Activated T-cell treated with anti-CD3 and anti-CD28 coated beads, Interleukin-2, amount 50 U/mL, for 72 hours (primary cell): ENCODE measurements at places on chromosomes 2 and 18.

GRCh38 chr2:58862244-58862643 is 621.1 kb upstream of the FANCL start:
- no peak for DNase-seq

GRCh38 chr2:74406035-74406434 is 15.4 kb downstream of the C2orf81 start:
- no peak for DNase-seq

GRCh38 chr2:121501031-121501430 is 29.6 kb upstream of the RNU4ATAC start:
- DNase-seq, result no peak

- DNase-seq, result no peak
Measured at GRCh38 chr2:234166531-234166930, 116.0 kb downstream of the SPP2 start.

GRCh38 chr2:6937157-6937556 is 19.9 kb downstream of the RNF144A start:
- no peak for DNase-seq

DNA sequence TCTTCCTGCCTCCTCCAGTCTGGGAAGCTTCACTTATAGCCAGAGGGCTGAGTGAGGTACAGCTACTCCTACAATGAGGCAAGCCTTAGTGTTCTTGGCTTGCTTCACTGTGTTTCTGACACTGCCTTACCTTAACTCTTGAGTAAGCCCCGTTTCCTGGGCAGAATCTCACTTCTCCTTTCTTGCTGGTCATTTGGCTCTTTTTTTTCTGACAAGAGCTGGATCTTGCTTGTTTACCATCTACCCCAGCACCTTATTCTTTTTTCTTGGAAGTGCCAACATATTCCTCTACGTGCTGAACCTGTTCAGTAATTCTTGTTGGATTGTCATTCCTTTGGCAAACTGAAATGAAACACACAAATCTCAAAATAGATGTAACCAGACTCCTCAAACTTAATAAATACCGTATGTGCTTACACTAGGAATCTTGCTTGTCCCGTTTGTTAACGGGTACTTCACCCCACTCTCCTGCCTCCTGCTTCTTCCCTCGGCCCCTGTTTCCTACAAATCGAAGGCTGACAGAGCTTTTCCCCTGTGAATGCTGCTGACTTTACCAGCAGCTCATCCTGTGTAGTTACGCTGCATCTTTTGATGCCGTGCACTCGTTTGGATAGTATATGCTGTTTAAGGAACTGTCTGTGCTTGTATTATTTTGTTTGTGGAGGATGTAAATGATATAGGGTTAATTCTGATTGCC is 132.2 kb downstream of the FMNL2 start:
- no peak for DNase-seq

GRCh38 chr2:67566958-67567635 is 170.0 kb downstream of the ETAA1 start:
- no peak for DNase-seq

DNA sequence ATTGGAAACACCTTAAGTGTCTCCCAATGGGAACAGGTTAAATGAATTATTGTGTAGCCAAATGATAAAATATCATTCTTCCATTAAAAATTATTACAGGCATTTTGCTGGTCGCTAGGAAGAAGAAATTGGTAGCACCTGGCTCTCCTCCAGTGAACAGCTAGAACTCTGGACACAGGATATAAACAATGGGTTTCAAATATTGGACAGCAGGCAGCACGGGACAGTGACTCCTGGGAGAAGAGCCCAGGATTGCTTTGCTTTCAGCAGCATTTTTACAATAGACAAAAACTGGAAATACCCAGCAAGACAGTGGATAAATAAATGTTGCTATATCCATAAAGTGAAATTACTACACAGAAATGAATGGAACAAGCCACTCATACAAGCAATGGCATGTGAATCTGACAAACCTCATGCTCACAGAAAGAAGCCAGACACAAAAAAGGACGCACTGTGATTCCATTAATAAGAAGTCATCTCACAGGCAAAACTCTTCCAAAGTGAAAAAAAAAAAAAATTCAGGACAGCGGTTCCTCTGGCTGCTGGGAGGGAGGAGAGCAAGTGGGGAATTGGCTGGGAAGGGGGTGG is 50.5 kb downstream of the LAMA1 start:
- DNase-seq, result no peak

- DNase-seq, result no peak
Measured at GRCh38 chr18:62841405-62841804, 126.1 kb downstream of the PHLPP1 start.

DNA sequence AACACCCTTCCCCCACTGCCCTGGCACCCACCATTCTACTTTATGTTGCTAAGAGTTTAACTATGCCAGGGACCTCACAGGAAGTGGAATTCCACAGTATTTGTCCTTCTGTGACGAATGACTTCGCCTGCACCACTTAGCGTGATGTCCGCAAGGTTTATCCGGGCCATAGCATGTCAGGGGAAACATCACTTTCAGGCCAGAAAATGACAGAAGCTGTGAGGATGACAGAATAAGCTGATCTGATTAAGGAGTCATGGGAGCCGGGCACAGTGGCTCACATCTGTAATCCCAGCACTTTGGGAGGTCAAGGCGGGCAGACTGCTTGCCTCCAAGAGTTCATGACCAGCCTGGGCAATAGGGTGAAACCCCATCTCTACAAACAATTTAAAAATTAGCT is 248.8 kb downstream of the EIPR1 start:
- DNase-seq, result no peak

DNA sequence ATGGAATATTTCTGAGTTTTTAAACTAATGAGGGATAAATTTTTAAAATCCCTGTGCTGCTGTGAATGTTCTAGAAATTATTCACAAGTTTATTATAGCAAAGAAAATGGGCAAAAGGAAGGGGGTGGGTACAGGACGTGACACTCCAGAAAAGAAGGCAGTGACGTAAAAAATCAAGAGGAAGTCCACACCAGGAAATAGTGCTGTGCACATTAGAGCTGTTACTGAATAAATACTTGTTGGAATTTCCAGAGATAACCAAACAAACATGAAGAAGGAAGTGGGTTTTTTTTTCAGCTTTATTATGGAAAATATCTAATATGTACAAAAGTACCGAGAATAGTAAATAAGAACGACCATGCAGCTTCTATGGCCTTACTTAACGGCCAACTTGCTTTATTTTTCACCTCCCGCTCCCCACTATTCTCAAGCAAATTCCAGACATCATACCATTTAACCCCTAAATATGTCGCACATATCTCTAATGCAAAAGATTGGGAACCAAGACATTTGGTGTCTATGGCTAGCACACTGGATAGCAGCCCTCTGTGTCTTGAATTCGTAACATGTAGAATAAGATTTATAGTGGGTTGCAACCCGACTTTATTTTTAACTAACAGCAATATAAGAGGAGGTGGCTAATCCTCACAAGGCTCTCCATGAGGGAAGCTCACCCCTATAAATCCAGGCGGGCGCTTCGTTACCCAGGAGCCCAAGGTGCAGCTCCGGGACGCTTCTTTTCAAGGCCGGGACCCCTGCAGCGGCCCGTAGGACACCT is 580 bp upstream of the NDUFV2 start:
- DNase-seq, result no peak

GRCh38 chr2:65381607-65382051 is 50.8 kb downstream of the SPRED2 start:
- no peak for DNase-seq

DNA sequence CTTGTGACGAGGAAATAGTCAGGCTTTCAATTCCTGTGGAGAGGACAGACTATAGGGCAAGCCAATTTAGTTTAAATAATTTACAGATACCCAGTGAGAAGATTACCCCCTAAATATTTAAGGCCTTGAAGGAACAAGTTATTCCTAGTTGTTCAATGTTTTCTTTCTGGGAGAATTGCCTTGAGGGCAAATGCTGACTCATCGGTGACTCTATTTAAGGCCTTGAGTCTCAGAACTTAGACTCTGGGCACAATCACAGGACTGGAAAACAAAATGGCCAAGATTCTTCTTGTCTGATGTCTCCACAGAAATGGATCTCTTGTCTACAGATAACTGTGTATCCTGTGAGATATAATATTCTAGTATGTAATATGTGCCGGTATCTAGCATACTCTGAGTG is 467.1 kb downstream of the SUCLG1 start:
- no peak for DNase-seq

- no peak for DNase-seq
Measured at GRCh38 chr2:125644257-125644656, 1011.7 kb upstream of the GYPC start.

GRCh38 chr2:239600001-239600593 is 199.3 kb upstream of the HDAC4 start:
- DNase-seq, result no peak

GRCh38 chr2:44515416-44515815 is 153.7 kb downstream of the CAMKMT start:
- no peak for DNase-seq

DNA sequence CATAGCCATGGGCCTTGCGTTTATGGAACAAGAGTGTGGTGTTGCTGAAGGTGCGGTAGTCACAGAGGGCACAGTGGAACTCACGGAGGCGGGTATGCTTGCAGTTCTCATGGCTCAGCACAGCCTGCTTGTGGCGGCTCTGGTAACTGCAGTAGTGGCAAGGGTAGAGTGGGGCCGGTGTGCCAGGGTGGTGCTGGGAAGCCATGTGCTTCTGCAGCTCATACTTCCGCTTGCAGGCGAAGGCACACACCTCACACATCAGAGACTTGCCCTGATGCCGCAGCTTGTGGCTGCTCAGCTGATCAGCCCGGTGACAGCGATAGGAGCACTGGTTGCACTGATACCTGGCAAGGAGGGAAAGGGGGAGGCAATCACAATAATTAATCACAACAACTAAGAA is 14.7 kb downstream of the ZNF142 start:
- no peak for DNase-seq

DNA sequence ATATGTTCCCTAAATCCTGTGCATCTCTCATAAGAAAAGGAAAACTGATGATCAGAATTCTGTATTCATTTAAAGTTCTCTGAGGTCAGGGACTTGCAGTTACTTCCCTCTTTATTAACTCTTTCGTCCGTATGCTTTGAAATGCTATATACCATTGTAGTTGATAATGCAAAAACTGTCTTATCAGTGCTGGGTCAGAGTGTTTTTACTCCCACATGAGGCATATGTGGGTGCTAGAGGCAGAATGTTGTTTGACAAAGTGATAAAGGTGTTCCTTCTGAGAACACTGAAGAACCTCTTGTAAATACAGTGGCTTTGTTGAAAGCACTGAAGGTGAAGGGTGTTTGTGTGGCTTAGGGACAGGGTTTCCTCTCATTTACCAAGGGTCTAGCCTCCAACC is 136.5 kb upstream of the NFATC1 start:
- no peak for DNase-seq

GRCh38 chr2:172858473-172858745 is 122.8 kb downstream of the RAPGEF4 start:
- no peak for DNase-seq

GRCh38 chr2:12949406-12949805 is 232.7 kb downstream of the TRIB2 start:
- no peak for DNase-seq

- no peak for DNase-seq
Measured at GRCh38 chr18:76860411-76860810, 38.1 kb downstream of the ZNF236 start.

DNA sequence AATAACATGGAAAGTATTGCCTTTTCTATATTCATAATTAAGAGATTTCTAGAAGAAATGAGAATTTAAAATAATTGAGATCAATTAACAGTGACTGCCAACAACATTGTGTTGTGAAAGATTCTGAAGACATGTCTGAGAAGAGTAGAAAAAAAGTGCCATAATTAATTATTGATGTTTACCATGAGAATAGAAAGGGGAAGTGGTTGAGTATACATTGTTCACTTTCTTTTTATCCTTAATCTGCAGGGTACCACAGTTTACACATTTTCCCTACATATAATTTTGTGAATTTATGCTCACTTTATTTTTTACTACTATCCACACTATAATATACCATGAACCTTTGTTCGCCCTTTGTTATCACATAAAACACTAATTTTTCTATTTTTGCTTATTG is 47.1 kb upstream of the UBE2E3 start:
- no peak for DNase-seq

- no peak for DNase-seq
Measured at GRCh38 chr2:113014067-113014466, 8.8 kb downstream of the IL36A start.

DNA sequence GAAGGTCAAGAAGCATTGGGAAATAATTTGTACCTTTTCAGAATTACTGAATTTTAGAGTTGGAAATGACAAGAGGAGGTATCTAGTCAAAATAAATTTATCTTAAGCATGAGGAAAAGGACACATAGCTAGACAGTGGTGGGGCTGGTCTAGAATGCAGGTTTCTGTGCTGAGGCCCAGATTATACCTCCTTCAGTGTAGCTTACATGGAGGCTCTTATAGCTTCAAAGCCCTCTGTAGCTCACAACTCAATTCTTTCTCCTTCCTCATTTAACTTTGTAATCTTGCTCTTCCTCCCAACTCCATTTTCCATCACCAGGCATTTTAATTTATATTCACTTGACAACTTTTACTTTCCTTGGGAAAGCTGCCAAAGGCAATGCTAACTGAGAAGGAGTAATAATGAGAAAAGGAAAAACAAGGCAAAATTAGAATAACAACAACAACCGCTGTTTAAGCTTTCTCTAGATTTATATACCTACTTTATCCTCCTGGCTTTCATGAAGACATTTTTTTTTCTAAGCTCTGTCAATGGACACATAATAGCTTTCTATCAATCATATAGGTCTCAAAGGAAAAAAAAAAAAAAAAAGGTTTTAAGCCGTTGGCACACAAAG is 58.5 kb downstream of the CLHC1 start:
- no peak for DNase-seq

- no peak for DNase-seq
Measured at GRCh38 chr2:69222953-69223658, 163.9 kb downstream of the GFPT1 start.

GRCh38 chr2:17296686-17297085 is 221.6 kb downstream of the RAD51AP2 start:
- no peak for DNase-seq

GRCh38 chr2:113103277-113103676 is 24.1 kb upstream of the IL1RN start:
- DNase-seq, result no peak

DNA sequence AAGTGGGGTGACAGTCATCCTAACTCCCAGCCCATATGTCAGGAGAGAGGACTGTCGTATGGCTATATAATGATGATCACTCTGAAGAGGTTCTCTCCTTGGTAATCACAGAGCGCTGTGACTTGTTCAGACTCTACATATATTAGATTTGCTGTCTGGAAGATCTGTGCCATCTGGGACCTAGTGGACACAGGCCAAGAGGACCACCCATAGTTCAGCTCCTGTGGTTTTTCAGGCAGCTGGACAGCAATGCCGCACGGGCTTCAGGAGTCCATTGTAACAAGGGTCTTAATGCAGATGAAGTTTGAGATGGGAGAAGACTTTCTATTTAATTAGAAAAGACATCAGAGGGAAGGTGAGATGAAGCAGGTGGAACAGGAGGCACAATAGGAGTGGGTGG is 40.1 kb upstream of the EPHA4 start:
- DNase-seq, result no peak
